ENCODE measurements at places on chromosomes 13 and 19.

DNA sequence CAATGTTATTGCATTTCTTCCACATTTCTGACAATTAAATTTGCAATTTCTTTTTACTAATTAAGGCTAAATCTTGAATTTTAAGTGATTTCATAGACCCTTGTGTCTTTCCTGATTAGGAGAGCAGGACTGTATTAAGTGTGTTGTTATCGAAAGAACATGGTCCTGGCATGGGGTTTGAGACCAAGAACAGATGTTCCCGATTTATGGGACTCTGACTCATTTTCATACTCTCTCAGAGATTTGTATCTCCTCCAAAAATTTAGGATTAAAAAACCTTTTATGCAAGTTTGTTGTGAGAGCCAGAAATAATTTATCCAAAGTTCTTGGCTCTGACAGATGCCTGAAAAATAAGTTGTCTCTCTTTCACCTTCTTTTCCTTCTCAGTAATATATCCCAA lies 589.3 kb upstream of the ARGLU1 start:
- DNase-seq: no peak

DNA sequence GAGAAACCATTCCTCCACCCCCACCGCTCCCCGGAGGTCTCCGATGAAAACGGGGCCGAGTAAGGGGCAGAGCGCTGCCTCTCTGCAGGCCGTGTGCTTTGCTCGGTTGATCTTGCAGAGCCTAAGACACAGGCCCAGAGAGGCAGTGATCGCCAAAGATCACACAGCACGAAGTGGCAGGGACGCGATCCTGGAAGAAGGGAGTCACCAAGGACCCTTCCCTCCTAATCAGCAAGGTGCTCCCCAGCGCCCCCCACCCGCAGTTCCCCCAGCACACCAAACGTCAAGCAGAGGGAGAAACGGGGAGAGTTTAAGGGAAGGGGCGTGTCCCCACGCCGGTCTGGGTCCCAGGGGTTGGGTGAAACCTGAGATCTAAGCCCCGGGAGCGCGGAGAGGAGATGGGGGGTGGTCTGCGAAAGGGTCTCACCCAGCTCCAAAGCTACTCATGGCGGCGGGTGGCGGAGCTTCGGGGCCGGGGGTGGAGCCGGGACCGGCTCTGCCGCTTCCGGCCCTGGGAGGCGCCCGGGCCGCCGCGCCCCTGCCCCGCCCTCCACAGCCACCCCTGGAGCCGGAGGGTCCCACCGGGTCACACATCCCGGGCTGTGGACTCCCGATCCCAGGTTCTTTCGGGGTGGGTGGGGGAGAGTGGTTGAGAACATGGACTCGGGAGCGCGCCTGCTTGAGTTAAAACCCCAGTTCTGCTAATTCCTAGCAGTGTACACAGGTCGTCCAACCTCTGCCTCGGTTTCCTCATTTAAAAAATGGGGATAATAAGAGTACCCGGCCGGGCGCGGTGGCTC lies at the start of gene EML2:
Gene EML2 (minus strand): TSS at position 468 of the 800 bp plus-strand sequence. CDS start 21 bp downstream, at position 447.
- DNase-seq: no peak

DNA sequence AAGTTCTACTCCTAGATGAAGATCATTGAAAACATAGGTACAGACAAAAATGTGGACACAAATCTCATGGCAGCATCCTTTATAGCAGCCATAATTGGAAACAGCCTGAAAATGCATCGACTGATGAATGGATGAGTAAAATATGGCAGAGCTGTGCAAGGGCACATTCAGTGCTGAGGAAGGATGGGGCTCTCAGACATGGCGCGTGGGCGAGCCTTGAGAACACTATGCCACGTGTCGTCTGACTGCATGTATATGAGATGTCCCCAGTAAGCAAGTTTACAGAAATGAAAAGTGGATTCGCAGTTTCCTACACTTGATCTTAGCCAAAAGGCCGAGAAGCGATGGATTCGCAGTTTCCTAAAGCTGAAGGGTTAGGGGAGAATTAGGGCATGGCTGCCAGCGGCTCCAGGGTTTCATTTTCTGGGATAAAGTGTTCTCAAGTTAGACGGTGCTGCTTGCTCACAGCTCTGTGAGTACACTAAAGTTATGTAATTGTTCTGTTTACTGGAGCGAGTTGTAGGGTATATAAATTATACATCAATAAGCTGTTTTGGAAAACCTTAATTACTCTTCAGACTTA lies 78.0 kb downstream of the RAB20 start:
- DNase-seq: no peak

DNA sequence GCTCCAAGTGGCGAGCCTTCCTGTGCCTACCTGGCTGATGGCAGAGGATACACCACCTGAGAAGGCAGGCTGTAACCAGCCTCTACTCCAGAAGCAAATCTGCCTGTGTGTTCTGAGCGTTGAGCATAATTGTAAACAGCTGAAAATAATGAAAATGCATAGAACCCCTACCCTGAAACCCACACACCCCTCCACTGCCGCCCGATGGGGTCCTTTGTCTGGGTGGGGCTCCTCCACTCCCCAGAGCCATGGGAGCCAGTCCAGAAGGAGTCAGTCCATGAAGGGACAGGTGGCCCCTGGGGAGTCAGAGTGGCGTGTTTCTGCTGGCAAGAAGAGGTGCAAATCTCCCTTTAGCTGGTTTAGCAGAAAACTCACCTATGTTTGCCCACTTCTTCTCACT lies 8.0 kb upstream of the SOX1 start:
- no peak for DNase-seq

- no peak for DNase-seq
Measured at GRCh38 chr19:35278578-35279284, 3.6 kb upstream of the HAMP start.
